ENCODE measurements at places on chromosomes 1 and 21.

GRCh38 chr1:16924919-16925477 lies 3.3 kb downstream of the CROCC start:
- DNase-seq, result no peak

GRCh38 chr1:11651017-11651416 lies 3.2 kb downstream of the FBXO2 start:
- no peak for DNase-seq

GRCh38 chr1:112887599-112888283 lies 68.3 kb downstream of the SLC16A1 start:
- no peak for DNase-seq

GRCh38 chr1:204968951-204969350 lies 74.1 kb upstream of the CNTN2 start:
- DNase-seq, result no peak

DNA sequence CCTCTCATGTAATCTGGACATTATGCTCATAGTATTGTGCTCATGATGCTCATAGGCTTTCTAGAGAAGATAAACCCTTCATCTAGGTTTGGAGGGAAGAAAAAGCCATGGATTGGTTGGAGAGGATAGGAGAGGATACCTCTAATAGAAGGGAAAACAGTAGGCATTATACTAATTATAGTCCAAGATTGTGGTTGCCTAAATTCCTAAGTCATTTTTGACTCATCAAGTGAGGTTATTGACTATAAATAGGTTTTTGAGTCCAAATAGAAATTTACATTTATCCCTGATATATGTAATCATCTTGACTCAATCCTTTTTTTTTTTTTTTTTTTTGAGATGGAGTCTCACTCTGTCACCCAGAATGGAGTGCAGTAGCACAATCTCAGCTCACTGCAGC lies 5.0 kb downstream of the SYT11 start:
- no peak for DNase-seq

DNA sequence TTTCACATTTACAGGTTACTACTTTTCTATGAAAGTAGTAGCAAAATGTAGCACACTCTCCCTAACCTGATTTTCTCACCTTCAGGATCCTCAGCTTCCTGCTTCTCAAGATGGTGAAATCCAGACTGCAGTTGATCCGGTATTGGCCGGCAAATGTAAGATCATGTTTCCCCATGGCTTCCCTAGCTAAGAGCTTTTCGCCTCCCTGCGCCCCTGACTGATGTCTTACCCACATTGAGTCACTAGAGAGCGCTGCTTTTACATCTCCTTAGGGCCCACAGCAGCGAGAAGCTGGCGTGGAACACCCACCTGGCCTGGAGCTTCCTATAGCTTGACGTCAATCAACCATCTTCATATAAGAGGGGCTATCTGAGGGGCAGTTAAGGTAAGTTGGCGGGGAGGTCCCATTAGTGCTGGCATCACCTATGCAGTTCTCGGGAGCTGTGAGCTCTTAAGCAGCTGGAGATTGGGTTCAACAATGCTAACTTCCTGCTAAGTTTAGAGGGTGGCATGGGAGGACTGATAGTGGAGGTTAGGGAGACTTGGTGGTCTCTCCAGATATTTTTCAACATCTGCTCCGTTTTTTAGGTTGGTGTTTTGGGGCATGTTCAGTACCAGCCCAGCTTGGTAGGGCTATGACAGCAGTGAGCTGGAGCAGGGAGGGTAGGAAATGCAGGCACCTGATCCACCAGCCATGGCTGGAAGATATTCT lies 5.5 kb downstream of the PTPN7 start:
- DNase-seq, result peak; percentile 58

- DNase-seq, result peak; percentile 37
Measured at GRCh38 chr1:51236531-51237350, 668 bp downstream of the RNF11 start.

DNA sequence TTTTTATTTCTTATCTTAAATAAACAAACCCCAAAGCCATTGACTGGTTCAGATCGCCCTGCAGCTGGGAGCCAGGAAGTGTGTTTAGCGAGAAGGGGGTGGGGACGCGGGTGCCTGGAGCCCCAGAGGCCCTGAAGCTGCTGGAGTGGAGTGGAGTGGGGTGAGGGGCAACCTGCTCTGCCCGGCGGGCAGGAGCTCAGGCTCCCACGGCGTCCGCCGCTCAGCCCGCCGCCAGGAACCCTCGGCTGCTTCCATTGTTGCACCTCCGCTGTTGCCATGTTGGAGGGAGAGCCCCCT lies 673 bp downstream of the PIK3C2B start:
- DNase-seq, result peak; percentile 43

GRCh38 chr1:221910222-221910621 lies 168.3 kb upstream of the DUSP10 start:
- no peak for DNase-seq

DNA sequence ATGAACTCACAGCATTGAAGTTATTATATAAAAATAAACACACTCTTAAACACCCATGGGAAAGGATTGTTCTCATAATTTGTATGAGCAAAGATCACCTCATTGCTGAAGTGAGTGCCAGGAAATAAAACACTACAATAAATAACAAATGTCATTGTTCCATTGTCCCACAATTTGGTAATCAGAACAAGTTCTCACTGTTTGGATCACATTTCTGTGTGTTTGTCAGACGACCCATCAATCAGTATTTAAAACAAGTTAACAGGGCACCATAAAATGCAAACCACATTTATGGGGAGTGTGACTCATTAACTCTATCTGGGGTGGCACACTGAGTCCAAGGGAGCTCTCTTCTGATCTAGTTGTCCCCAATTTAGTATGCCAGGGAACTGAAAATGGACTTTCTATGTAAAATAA lies 124.5 kb downstream of the PTPRC start:
- no peak for DNase-seq

GRCh38 chr1:61124696-61125095 lies 42.3 kb downstream of the NFIA start:
- DNase-seq, result no peak

GRCh38 chr21:38879912-38880576 lies 74.3 kb downstream of the ETS2 start:
- DNase-seq, result no peak

GRCh38 chr21:32779983-32780382 lies 8.4 kb upstream of the PAXBP1 start:
- no peak for DNase-seq

- no peak for DNase-seq
Measured at GRCh38 chr1:85495556-85495955, 30.6 kb upstream of the DDAH1 start.

DNA sequence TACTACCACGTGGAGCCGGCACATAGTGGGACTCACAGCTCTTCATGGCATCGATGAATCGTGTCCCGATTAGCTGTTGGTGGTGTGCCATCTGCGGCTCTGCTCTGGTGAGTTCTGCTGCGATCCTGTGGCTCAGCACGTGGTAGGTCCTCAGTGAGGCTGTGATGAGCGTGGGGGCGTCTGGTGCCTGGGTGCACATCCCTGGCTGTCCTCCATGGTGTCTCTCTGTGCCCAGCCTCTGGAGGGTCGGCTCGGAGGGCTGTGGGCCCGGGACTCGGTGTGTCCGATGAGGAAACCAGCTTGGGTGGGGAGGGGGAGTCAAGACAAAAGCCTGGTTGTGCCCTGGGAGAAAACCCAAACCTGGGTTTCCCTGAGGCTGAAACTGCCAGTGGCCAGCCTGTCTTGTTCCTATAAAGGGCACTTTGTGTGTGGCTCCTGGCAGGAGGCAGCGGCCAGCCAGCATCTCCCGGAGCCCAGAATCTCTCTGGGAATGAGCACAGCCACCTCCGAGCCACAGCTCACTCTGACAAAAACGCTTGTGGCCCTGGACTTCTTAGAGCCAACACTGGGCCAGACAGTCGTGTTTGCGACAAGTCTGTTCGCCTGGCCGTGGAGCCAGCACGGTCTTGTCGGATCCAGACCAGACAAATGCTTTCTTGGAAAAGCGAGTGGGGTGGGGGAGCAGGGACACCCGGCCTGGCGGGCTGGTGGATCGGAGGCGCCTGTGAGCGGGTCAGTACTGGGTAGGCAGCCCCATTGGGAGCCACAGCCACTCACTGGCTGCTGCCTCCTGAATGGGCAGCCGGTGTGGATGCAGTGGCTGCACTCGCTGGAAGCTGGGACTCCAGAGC lies 31.8 kb downstream of the SPSB1 start:
- no peak for DNase-seq

Measured in CD4-positive, alpha-beta T cell treated with Interferon gamma for 1 hour (primary cell).